ENCODE measurements at places on chromosomes 13 and 19. TPM values are rescaled to one million over a fixed set of nuclear protein-coding genes. Genes with fewer than 3 reads are reported as not detected.

Gene ERICH4
- not detected for total RNA-seq

Gene THSD1
- 8.6 TPM for total RNA-seq

Gene CD70
- total RNA-seq, result 70.9 TPM

Gene ICAM5
- total RNA-seq, result 0.16 TPM

Gene LIN7B
- total RNA-seq, result 6.4 TPM

Gene HDGFL2
- total RNA-seq, result 66.5 TPM

Gene YIPF2
- total RNA-seq, result 72.0 TPM

Gene PSG7
- not detected for total RNA-seq

Gene SYDE1
- 59.0 TPM for total RNA-seq

Gene SERPINE3
- not detected for total RNA-seq

Gene TEX29
- total RNA-seq, result not detected

Gene KRTDAP
- total RNA-seq, result not detected

Gene KLK12
- not detected for total RNA-seq

Gene TYROBP
- total RNA-seq, result not detected

Gene CFD
- 7.0 TPM for total RNA-seq

Gene PLEKHF1
- total RNA-seq, result 10.4 TPM

Gene MISP3
- total RNA-seq, result 3.3 TPM

Gene LRG1
- total RNA-seq, result not detected

Gene NLRP11
- not detected for total RNA-seq

Gene KLK4
- not detected for total RNA-seq

Gene CLDND2
- total RNA-seq, result not detected

Gene ABHD13
- total RNA-seq, result 5.5 TPM

Gene IL17D
- total RNA-seq, result 0.98 TPM

Gene TIMM50
- 97.4 TPM for total RNA-seq

Gene CHST8
- total RNA-seq, result 0.16 TPM

Gene CATSPERD
- not detected for total RNA-seq

Gene PET100
- 14.0 TPM for total RNA-seq

Gene VSTM1
- not detected for total RNA-seq

Gene SLC6A16
- under 0.01 TPM for total RNA-seq

Gene IFI30
- 22.2 TPM for total RNA-seq

Gene IL12RB1
- total RNA-seq, result not detected

Gene LRRC8E
- 12.9 TPM for total RNA-seq

Gene GARIN5B
- not detected for total RNA-seq
